ENCODE measurements at places on chromosomes 1 and 21.

- DNase-seq = no peak
These were observed 1.5 kb upstream of the TMEM200B start for GRCh38 chr1:29125237-29125641.

- DNase-seq = no peak
These were observed 4.3 kb upstream of the GPR153 start for GRCh38 chr1:6265151-6265550.

GRCh38 chr1:16125483-16125882, 30.4 kb downstream of the EPHA2 start:
- no peak for DNase-seq

DNA sequence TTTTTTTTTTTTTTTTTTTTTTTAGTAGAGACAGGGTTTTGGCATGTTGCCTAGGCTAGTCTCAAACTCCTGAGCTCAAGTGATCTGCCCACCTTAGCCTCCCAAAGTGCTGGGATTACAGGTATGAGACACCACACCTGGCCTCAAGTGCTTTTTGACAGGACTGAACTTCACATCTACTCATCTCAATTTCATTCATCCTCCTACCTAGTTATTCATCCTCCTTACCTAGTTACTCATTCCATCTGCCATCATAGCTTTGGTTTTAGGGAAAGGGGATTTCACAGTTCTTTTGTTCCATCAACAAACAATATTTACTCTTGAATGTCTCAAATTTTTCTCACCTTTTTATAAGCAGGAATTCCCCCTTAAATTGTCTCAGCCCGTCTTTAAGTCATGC, 38.6 kb upstream of the RALGPS2 start:
- no peak for DNase-seq

GRCh38 chr1:160474392-160475242, 48.4 kb downstream of the SLAMF6 start:
- no peak for DNase-seq

GRCh38 chr1:110619412-110620249, 13.5 kb upstream of the KCNA2 start:
- peak; percentile 83 for DNase-seq

DNA sequence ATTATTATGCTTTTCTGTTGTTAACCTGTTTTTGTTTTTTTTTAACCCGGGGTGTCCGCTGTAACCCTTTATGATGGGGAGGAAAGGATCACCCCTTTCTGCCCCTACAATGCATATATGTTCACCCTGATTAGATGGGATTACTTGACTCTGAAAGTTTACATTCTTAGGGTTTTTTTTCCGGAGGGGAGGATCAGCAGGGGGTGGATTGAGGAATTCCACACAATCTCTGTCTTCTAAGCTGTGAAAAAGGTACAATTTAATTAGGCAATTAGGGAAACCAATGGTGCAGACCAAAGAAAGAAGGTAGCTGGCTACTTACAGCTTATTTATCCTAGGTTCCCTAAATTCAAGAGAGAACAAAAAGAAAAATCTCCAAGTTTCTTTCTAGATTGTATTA, 58.3 kb downstream of the EDEM3 start:
- DNase-seq = no peak

DNA sequence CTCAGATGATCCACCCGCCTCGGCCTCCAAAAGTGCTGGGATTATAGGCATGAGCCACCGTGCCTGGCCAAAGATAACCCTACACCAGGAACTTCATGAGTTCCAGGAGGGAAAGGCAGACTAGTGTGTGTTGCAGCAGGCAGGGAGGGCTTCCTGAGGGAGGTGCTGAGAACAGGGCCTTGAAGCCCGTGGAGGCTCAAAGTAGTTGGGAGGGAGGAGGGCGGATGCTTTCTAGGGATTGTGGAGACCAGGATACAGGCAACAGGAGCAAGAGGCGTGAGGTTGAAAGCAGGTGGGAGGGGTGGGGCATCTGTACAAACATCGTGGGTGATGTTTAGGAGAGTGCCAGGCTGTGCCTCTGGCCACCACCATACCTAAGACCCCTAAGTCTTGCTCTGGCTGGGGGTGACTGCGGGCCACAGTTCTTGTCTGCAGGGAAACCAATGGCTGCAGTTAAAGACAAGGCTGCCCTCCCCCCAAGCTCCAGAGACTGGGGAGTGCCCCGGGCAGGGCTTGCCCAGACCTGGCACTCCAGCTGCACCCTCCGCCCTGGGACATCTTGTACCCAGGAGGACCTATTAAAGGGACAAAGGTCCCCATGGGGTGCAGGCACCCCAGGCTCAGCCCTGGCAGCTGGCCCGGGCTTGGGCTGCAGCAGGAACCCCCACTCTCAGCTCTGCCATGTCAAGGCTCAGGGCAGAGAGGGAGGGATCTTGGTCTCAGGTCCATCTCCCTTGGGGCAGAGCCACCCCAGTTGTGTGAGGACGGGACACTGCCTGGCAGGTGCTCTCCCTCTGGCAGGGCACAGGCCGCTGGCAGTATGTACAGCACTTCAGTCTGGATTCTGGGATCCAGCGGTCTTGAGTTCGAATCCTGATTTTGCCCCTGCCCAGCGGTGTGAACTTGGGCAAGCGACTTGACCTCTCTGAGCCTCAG, 22.1 kb upstream of the CASZ1 start:
- no peak for DNase-seq

- DNase-seq = no peak
These were observed 7.8 kb upstream of the GPR88 start for GRCh38 chr1:100530141-100530540.

DNA sequence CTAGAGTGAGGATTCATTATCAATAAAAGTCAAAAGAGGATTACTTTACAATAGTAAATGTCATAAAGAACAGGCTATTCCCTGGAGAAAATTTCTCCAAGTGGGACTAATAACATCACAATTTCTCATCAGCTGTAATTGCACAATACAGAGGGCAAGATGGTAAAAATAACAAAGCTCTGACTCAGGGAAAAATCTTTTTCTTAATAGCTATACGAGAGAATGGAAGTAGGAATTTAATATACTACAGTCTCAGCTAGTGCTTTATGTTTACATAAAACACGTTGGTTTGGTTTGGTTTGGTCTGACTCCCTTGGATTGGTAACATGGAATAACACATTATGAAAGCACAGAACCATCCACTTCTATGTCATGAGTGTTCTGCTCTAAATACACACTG, 397.6 kb downstream of the LRRIQ3 start:
- no peak for DNase-seq

DNA sequence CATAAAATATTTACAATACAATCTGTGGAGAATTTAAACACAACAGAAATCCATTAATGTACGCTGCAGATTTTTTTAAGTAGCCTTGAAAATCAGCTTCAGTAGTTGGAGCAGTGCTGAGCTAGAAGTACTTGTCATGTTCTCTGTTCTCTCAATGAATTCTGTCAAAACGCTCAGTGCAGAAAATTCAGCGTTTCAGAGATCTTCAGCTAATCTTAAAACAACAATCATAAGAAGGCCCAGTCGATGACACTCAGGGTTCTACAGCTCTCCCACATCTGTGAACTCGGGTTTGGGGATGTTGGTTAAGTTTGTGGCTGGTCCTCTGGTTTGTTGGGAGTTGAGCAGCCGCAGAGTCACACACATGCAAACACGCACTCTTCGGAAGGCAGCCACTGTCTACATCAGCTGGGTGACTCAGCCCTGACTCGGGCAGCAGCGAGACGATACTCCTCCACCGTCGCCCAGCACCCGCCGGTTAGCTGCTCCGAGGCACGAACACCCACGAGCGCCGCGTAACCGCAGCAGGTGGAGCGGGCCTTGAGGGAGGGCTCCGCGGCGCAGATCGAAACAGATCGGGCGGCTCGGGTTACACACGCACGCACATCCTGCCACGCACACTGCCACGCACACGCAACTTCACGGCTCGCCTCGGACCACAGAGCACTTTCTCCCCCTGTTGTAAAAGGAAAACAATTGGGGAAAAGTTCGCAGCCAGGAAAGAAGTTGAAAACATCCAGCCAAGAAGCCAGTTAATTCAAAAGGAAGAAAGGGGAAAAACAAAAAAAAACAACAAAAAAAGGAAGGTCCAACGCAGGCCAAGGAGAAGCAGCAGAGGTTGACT, 161.2 kb downstream of the RUNX1 start:
- peak; percentile 36 for DNase-seq

DNA sequence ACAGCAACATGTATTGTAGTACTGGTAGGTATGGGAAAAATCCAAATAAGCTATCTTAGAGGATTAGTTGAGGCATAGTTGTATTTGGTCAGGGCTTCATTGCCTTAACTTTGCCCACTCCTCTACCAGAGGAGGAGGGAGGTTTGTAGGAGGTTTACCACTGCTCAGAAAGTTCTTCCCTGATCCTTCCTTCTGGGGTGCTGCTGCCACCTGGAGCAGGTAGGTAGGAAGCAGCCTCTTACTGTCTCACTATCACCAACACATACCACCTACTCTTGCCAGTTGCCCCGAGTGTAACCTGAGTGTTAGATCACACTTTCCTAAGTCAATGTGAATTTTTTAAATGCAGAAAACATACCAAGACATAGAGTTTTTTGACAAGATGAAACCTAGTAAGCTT, 24.1 kb upstream of the ZSWIM5 start:
- DNase-seq = no peak

- DNase-seq = peak; percentile 49
These were observed 855 bp upstream of the IVNS1ABP start for GRCh38 chr1:185317886-185318310.

GRCh38 chr1:229883504-229884200, 183.4 kb upstream of the GALNT2 start:
- DNase-seq = no peak

- no peak for DNase-seq
These were observed 9.3 kb downstream of the IRF2BP2 start for GRCh38 chr1:234600418-234601281.

DNA sequence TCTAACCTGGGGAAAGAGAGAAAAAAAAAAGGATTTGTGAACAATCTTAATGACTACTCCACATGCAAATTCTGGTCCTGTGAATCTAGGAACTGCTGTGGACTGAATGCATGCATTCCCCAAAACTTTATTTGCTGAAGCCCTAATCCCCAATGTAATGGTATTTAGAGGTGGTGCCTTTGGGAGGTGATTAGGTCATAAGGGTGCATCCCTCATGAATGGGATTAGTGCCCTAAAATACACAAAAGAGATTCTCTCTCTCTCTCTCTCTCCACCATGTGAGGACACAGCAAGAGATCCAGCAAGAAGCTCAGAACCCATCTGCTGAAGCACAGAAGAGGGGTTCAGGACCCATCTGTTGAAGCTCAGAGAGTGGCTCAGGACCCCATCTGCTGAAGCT, 26.2 kb upstream of the KIRREL1 start:
- no peak for DNase-seq

DNA sequence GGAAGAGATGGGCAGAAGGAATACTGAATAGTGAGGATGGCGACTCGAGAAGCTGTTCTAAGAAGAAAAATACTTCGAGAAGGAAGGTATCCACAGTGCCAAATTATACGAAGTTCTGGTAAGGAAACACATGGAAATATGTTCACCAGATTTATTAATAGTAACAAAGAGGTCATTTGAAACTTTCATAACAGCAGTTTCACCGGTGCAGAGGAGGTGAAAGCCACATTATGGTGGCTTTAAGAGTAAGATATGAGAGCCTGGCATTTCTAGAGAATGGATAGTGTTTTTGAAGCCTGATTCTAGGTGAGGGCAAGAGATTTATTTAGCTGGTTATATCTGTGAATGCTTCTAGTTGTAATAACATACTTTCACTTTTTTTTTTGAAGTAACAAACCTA, 56.2 kb downstream of the DPYD start:
- no peak for DNase-seq

DNA sequence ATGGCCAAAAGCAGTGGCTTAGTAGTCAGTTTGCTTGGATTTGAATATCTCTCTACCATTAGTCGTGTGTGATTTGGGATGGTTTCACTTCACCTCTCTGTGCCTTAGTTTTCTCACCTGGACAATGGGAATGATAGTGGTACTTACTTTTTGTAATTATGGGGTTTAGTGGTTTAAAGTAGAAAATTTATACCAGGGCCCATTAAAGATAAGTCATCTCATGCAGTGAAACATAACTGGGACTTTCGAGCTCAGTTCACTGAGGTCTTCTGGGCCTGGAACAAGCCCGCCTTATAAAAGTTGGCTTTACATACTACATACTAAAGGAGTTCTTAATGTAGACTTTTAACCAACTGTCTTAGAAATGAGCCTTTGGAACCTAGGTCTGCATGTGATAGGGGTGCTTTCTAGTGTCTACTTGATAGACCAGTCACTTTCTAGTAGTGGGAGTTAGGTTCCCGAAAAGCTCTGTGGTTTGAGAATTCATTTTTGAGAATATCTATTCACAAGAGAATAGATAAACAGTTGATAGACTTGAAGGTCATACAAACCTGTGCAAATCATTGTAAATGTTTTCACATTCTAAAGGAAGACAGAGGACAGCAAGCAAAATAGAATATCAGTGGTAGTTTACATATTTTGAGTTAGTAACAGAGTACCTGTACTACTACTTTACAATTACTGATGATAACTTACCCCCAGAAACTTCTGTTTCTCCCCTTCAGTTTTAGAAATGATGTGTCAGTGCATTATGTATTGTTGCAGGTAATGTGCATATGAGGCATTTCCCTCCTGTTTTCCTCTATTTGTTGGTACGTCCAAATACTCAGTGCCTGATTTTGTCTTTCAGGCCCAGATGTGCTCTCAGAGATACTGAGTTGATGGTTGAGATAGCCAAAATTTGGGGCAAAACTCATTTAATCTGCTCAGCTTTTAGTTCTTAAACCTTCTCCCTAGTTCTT, 48.0 kb downstream of the DYRK1A start:
- DNase-seq = no peak
